HFFc6 (cell line): ENCODE measurements at places on chromosomes 3 and 15.

GRCh38 chr3:182370949-182371348, 422.4 kb upstream of the ATP11B start:
- DNase-seq = no peak

DNA sequence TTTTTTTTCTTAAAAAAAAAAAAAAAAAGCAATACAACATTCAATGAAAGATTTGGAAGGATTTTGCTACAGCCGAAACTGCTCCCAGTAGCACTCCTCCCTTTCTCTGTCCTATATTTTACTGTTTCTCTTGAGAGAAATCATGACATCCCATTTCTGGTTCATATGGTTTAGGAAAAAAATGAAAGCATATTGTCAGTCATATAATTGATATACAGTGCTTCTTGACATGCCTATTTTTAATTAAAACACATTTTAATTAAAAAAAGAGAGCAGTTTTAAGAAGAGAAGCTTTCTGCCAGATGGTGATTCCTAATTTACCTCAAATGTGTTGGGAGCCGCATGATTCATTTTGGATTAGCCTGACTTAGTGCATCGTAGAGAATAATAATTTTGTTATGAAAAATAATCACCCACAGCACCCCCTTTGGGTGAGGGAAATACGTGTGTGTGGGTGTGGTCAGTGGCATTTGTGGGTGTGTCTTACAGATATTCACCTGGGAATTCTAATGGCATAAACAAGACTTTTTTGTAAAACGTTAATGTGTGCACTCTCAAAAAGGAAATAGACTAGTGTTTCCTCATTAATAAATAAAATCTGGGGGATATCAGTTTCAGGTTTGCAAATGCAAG, 544.5 kb downstream of the MFSD1 start:
- DNase-seq = no peak

DNA sequence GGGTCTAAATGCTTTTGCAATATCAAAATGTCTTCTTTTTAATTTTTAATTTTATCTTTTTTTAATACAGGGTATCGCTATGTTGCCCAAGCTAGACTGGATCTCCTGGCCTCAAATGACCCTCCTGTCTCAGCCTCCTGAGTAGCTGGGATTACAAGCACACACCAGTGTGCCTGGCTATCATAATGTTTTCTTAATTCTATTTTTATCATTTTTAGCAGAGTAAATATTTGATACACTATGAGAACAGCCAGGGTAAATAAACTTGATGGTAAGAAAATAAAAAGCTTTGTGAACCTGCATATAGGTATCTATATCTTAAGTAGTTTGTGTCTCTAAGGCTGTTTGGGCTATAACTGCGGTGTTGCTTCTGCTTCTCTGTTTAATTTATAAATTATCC, 60.4 kb downstream of the IL12A start:
- no peak for DNase-seq

DNA sequence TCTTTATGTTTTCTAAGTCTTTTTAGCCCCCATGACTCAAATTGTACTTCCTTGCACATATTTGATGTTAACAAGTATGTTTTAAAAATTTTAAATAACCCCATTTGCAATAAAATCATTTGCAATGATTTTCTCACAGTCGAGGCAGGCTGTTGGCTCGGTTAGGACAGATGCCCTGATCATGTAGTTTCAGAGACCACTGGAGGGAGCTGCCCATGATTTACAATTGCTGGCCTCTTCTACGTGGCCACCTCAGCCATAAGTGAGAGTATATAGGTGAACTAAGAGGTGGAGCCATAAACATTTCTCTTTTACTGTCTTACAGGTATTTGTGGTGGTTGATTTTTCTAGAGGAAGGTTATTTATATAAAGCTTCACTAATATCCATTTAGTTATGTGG, 1.7 kb downstream of the DTWD1 start:
- DNase-seq = no peak

GRCh38 chr15:94175420-94175819, 55.9 kb upstream of the MCTP2 start:
- no peak for DNase-seq

DNA sequence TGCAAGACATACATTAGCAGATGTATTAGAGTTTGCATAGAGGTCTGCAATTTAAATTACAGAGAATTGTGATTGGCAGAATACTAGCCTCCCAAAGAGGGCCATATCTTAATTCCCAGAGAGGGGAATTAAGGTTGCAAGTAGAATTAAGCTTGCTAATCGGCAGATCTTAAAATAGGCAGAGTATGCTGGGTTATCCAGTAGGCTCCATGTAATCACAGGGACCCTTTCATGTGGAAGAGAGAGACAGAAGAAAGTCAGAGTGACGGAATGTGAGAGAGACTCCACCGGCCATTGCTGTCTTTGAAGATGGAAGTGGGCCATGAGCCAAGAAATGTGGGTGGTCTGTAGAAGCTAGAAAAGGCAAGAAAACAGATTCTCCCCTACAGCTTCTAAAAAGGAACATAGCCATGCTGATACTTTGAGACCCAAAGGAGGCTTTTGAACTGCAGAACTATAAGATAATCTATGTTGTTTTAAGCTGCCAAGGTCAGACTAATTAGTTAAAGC, 38.8 kb downstream of the IMPG2 start:
- DNase-seq = no peak

- no peak for DNase-seq
Observed at GRCh38 chr3:31027914-31028313, 133.5 kb upstream of the GADL1 start.

DNA sequence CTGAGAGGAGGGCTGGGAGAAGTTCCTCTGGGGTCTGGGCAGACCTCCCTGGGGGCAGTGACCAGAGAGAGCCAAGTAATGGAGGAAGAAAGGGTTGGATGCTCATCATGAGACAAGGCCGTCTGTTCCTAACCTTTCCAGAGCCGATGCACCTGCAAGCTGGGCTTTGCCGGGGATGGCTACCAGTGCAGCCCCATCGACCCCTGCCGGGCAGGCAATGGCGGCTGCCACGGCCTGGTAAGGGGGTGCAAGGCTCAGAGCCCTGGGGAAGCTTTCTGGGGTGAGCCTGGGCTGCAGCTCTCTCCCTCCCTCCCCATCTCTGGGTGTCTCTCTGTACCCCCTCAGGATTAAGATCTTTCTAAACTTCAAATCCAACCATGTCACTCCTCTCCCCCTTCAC, 16.4 kb downstream of the STAB1 start:
- DNase-seq = no peak

DNA sequence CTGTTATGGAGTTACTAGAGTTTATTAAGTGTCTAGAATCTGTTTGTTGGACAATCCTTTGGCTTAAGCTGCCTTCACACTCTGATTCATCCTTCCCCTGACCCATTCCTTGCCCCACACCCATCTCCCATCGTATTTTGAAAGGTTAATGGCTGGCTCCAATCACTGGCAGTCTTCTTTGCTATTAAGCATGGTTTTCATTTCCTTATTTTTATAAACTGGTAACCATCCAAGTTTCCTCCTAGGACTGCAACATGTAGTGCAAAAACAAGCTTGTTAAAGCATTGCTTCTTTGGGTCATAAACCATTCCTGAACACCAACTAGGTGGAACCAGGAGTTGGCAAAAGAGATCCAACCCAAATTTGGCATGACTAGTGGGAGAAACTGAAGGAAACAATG, 148.4 kb downstream of the DTWD1 start:
- DNase-seq = no peak

GRCh38 chr3:194313560-194314387, 37.4 kb downstream of the CPN2 start:
- DNase-seq = no peak

DNA sequence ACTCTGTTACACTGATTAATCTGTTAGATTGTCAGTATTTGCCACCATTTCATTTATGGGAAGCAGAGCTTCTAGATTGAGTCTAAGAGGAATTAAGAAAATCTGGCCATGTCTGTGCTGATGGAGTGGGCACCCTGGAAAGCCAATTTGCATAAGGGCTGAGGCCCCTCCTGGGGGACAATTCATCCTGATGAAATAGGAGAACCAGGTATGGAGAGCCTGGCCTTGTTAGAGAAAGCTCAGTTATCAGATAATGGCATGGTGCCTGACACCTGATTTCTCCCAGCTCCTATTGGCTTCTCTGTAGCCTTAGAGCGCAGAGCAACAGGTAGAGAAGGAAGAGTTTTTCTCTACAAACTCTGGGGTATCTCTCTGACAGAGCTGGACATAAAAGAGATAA, 114.2 kb downstream of the EBLN2 start:
- no peak for DNase-seq

DNA sequence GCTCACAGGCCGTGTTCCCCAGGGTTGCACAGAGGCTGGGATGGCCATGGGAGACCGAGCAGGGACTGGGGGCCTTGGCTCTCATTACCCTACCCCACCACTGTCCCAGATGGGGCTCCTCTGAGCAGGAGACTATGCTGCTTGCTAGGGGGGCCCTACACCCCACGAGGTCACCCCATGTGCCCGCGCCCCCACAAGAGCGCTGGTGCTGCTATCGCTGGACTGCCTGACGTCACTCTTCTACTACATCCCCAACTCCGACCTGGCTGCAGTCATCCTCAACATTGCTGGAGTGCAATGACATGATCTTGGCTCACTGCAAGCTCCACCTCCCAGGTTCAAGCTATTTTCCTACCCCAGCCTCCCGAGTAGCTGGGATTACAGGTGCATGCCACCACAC, 307.7 kb downstream of the ARRDC4 start:
- no peak for DNase-seq

- DNase-seq = no peak
Observed at GRCh38 chr15:42045211-42045615, 24.4 kb upstream of the PLA2G4E start.

DNA sequence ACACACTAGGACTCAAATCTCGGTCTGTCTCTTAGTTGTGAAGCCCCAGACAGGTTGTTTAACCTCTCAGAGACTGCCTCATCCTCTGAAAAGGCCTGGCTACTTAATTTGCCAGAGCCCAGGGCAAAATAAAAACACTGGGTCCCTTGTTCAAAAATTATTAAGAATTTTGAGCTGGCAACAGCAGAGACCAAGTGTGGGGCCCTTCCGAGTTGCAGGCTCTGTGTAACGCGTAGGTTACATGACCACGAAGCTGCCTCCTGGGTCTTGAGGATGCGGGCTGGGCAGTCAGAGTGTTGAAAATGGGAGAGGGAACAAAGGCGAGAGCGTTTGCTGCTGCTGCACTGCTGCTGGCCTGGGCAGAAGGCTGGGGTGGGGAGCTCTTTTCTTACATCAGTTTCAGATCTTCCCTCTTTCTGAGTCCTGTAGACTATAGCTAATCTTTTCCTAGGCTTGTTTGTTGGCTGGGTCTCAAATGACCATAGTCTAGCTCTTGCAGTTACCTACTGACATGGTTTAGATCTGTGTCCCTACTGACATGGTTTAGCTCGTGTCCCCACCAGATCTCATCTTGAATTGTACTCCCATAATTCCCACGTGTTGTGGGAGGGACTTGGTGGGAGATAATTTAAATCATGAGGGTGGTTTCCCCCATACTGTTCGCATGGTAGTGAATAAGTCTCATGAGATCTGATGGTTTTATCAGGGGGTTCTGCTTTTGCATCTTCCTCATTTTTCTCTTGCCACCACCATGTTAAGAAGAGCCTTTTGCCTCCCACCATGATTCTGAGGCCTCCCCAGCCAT, 49.9 kb downstream of the CLEC3B start:
- DNase-seq = no peak

- no peak for DNase-seq
Observed at GRCh38 chr15:95662638-95663037, 667.9 kb upstream of the NR2F2 start.

- DNase-seq = no peak
Observed at GRCh38 chr3:24828011-24828410, 333.4 kb upstream of the THRB start.

DNA sequence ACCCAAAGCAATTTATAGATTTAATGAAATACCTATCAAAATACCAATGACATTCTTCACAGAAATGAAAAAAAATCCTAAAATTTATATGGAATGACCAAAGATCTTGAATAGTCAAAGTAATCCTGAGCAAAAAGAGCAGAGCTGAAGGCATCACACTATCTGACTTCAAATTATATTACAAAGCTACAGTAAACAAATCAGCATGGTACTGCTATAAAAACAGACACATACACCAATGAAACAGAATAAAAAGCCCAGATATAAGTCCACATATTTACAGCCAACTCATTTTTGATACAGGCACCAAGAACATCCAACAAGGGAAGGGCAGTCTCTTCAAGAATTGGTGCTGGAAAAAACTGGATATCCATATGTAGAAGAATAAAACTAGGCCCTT, 54.9 kb upstream of the TMEM158 start:
- no peak for DNase-seq

- no peak for DNase-seq
Observed at GRCh38 chr15:29672923-29673809, 149.1 kb downstream of the TJP1 start.

- peak; percentile 37 for DNase-seq
Observed at GRCh38 chr3:159266779-159267178, 464.9 kb downstream of the MFSD1 start.

GRCh38 chr15:41115652-41116115, 396 bp downstream of the INO80 start:
- DNase-seq = peak; percentile 1

- peak; percentile 21 for DNase-seq
Observed at GRCh38 chr3:23834082-23834870, 28.5 kb downstream of the UBE2E1 start.

DNA sequence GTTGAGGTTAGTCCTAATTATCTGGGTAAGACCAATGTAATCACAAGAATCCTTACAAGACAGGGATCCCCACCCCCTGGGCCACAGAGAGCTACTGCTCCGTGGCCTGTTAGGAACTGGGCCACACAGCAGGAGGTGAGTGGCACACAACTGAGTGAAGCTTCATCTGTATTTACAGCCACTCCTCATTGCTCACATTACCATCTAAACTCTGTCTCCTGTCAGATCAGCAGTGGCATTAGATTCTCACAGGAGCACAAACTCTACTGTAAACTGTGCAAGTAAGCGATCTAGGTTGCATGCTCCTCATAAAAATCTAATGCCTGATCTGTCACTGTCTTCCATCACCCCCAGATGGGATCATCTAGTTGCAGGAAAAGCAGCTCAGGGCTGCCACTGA, 58.5 kb upstream of the CRBN start:
- no peak for DNase-seq

- DNase-seq = peak; percentile 90
Observed at GRCh38 chr3:10205451-10206165, 40.9 kb downstream of the IRAK2 start.

GRCh38 chr3:157354722-157355121, 81.9 kb upstream of the PTX3 start:
- DNase-seq = peak; percentile 27

- DNase-seq = peak; percentile 51
Observed at GRCh38 chr15:90367576-90367975, 15.5 kb downstream of the ZNF774 start.

DNA sequence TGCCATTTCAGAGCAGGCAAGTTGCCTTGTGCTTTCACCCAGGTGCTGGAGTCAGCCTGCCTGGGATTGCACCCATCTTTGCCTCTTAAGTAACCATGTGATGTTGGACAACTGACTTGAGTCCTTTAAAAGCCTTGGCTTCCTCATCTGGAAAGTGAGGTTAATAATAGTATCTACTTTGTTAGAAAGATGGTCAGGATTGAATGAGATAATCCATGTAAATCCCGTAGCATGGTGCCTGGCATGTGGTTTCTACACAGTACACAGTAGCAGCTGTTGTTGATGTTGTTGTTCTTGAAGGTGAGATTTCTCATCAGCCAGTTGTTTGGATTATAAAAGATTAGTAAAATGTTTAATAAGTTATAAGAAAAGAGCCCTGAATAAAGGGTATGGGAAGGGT, 48.8 kb downstream of the PSMD6 start:
- no peak for DNase-seq
